NCI-H1930 (cell line): ENCODE measurements at places on chromosomes 2 and 18.

DNA sequence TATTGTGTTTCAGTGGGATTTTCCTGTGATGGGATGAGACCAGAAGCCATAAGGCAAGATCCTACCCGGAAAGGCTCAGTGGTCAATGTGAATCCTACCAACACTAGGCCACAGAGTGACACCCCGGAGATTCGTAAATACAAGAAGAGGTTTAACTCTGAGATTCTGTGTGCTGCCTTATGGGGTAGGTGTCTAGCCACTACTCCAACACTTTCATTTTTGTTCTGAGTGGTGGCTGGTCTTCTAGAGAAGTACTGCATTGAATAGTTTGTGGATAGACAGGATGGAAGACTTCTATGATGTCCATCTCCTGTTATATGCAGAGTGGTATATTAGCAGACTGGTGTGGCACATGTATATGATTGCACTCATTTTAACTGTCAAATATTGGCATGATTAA lies 117.7 kb upstream of the IL1R2 start:
- DNase-seq = no peak

GRCh38 chr2:40511661-40512213 lies 59.8 kb upstream of the SLC8A1 start:
- no peak for DNase-seq

- DNase-seq = no peak
Observed at GRCh38 chr2:186927185-186927866, 78.4 kb upstream of the ZSWIM2 start.

DNA sequence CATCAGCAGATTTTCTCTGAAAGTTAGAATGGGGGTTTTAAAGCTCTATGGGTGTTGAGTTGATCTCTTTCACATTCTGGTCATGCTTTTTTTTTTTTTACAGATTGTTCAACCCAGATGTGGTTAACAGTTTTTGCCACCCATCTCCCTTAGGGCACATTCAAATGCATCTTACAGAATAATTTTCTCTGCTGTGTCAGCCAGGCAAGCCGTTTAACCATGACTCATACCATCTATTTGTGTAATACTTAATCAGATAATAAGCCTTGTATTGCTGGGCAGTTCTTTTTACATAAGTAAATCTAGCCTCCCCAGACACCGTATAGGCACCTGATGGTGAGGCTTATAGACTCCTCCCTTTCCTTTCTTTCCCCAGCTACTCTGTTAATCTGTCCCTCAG lies 62.0 kb downstream of the TGIF1 start:
- peak; percentile 49 for DNase-seq

GRCh38 chr2:239693761-239694415 lies 293.1 kb upstream of the HDAC4 start:
- DNase-seq = no peak

- DNase-seq = no peak
Observed at GRCh38 chr18:12460874-12461273, 53.1 kb downstream of the PRELID3A start.

DNA sequence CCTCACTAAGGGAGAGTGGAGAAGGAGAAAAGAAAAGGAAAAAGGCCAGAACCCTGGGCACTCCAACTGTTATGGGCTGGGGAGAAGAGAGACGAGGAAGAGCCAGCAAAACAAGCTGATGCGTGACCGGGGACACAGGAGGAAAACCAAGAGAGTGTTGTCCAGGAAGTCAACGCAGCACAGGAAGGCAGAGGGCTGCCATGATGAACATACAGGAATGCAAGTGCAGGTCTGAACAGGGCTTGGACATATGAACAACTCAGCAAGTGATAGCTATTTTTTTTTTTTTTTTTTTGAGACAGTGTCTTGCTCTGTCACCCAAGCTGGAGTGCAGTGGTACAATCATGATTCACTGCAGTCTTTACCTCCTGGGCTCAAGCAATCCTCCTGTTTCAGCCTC lies 28.4 kb downstream of the SIX3 start:
- no peak for DNase-seq

DNA sequence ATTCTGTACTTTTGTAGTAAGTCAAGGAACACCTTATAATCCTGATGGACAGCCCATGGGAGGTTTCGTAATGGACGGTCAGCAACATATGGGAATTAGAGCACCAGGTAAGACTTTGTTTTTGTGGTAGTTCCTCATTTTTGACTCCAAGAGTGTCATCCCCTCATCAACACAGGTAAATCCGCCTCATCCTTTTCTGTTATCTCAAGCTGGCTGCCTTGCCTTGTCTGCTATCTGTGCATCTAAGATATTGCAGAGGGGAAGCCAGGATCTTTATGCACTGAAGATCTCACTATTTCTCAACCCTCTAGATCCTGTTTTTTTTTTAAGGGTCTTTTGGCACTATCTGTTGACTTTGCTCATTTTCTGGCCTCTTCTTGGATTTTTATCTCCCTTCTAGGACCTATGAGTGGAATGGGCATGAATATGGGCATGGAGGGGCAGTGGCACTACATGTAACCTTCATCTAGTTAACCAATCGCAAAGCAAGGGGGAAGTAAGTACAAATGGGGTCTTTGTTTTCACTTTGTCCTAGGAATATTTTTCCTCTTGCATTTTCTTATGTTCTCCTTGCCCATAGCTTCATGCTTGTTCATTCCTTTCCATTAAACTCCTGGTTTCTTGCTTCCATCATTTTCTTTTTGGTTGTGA lies 133.8 kb downstream of the MEIS1 start:
- DNase-seq = no peak

- no peak for DNase-seq
Observed at GRCh38 chr18:59768409-59768808, 71.2 kb upstream of the CCBE1 start.
